SK-N-MC (cell line): ENCODE measurements at places on chromosomes 13 and 19.
A peak's percentile ranks its signal among the peaks of the same experiment; 100 is the strongest.

DNA sequence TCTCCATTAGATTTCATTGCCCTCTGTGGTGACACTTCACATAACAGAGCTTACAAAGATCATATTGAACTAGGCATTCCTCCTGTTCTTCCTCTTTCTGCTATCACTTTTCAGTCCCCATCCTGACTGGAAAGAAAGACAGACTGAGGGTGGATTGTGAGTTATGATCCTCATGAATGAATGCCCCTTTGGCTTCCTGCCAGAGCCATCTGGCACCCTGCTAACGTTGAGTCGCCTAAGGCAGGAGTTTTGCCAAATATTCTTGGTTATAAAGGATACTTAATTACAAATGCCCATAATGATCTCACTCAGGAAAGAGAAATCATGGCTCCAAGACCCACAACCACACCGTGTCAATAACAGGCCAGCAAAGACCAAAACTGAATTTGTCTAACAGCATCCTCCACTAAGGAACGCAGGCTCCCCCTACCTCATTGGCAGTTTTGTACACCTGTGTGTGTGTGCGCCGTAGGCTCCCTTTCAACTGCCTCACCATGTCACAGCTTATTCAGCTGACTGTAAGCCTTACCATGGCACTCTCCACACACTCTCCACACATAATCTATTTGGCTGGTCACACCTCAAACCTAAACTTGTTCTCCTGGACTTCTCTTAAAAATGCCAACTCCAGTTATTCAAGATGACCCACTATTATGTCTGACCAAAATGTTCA, 15.5 kb downstream of the ZNF211 start:
- DNase-seq, result no peak

- no peak for DNase-seq
Measured at GRCh38 chr13:109665781-109666249, 120.6 kb downstream of the IRS2 start.

DNA sequence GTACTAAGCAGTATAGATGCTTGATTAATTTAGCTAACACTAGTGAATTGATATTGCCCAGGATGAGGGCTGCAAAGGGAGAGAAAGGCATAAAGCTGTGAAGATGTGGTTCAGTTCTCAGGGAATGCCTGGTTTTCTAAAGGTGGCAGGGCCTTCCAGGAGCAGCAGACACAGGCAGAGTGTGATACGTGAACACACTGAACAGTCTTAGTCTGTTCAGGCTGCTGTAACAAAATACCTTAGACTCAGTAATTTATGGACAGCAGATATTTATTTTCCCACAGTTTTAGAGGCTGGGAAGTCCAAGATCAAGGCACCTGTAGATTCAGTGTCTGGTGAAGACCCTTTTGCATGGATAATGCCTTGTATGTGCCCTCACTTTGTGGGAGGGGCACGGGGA, 8.7 kb upstream of the SPATA13 start:
- no peak for DNase-seq

- DNase-seq, result peak; percentile 63
Measured at GRCh38 chr19:2327773-2328400, 499 bp downstream of the LSM7 start.

- no peak for DNase-seq
Measured at GRCh38 chr19:1747285-1748114, 5.8 kb upstream of the ONECUT3 start.

GRCh38 chr19:4749870-4750590, 26.4 kb upstream of the DPP9 start:
- no peak for DNase-seq

GRCh38 chr13:39394796-39395678, 208.0 kb downstream of the LHFPL6 start:
- DNase-seq, result no peak

DNA sequence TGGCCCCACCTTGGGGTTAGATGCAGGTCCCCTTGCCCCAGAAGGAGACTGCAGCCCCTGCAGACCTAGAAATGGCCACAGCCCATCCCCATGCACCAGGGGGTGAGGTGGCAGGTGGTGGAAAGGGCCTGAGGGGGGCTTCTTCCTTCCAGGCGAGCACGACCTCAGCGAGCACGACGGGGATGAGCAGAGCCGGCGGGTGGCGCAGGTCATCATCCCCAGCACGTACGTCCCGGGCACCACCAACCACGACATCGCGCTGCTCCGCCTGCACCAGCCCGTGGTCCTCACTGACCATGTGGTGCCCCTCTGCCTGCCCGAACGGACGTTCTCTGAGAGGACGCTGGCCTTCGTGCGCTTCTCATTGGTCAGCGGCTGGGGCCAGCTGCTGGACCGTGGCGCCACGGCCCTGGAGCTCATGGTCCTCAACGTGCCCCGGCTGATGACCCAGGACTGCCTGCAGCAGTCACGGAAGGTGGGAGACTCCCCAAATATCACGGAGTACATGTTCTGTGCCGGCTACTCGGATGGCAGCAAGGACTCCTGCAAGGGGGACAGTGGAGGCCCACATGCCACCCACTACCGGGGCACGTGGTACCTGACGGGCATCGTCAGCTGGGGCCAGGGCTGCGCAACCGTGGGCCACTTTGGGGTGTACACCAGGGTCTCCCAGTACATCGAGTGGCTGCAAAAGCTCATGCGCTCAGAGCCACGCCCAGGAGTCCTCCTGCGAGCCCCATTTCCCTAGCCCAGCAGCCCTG, 4.2 kb upstream of the F10 start:
- DNase-seq, result no peak

- DNase-seq, result no peak
Measured at GRCh38 chr19:5046339-5047039, 77.6 kb downstream of the KDM4B start.

DNA sequence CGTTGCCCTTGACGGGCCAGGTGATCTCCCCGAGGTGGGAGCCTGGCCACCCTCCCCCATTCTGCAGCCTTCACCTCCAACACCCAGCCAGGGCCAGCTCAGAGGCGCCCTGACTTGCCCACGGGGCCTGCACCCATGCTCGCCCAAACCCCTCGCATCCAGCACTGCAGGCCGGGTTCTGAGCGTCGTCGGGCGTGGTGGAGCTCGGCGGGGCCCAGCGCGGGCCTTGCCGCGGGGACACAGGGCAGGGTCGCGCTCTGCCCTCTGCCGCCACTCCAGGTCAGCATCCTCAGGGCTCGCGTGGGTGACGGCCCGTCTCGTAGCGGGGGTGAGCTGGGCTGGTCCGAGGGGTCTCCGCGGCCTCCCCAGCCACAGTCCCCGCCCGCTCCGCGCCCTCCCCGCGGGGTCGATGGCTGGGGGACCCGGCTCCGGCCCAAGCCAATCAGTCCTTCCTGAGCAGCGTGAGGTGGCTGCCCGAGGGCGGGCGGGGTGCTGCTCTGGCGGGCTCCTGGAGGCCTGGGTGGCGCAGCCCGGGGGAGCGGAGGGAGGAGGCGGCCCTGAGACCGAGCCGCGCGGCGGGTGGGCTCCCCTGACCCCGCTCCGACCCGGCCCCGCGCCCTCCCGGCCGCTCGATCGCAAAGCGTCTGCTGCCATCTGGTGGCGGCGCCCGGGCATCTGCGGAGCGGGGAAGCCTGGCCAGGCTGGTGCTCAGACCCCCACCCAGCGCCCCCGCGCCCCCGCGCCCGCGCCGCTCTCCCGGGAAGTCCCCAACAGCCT, 61.4 kb downstream of the CCNE1 start:
- no peak for DNase-seq

GRCh38 chr19:12695514-12695913, 917 bp downstream of the FBXW9 start:
- DNase-seq, result no peak

- DNase-seq, result no peak
Measured at GRCh38 chr13:51892657-51893056, 30.9 kb downstream of the CCDC70 start.

DNA sequence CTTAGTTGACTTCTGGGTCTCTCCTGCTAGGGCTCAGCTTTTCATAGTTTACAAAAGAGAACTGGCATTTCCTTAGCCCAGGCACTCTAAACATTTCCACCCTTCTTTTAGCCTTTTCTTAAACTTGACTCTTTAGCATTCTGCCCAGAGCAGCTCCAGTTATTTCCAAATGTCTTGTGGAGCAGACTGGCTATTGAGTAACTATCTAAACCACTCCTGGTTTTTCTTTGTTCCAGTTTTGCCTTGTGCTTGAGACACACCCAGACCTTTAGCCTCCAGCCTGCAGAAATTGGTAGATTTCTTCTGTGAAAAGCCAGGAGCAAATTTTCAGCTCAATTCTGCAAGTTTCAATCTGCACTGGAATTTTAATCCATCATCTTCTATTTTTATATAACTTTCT, 1813.1 kb downstream of the OLFM4 start:
- no peak for DNase-seq

GRCh38 chr13:99614465-99614885, 113.2 kb downstream of the TM9SF2 start:
- no peak for DNase-seq

DNA sequence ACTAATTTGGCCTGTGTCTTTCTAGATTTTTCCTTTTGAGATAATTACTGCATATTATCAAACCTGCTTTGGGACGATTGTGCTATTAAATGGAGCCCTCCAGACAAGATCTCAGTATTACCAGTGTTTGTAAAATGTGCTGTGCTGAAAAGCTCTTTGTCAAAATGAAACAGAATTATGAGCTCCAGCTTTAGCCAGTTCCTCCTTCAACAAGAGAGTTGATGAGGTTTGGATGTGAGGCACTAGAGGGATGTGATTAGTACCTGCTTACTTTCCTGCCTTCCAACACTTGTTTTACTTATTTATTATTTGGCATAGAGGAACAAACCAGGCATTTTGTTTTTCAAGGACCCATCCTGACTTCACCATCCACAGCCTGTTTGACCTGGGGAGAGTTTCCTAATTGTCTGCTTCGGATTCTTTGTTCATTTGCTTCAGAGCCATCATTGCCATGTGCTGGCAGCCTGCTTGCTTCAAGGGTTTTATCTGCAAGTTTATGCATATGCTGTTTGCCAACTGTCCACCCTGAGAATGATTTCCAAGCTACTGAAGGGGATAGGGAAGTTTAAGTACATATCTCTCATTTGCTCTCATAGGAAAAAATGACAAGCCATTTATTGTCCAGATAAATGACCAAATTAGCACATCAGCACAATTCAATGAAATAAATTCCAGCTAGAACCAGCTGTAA, 32.9 kb upstream of the CPB2 start:
- DNase-seq, result no peak

DNA sequence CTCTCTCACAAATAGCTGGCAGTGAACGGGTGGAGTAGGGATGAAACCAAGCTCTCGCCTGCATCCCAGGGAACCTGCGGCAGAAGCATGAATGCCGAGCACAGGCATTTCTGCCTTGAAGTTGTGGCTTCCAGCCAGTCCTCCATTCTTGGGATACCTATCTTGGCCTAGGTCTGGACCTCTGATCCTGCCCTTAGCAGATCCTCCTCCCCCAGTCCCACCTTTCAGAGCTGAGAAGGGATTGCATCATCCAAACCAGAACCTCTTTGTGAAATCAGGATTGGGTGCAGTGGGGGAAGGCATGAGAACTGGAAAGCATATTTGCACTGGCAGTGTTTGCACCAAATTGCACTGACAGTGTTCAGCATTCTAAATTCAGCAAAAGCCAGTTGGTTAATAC, 5.8 kb downstream of the ZNF780A start:
- DNase-seq, result no peak
